ENCODE measurements at places on chromosomes 6 and 20.

DNA sequence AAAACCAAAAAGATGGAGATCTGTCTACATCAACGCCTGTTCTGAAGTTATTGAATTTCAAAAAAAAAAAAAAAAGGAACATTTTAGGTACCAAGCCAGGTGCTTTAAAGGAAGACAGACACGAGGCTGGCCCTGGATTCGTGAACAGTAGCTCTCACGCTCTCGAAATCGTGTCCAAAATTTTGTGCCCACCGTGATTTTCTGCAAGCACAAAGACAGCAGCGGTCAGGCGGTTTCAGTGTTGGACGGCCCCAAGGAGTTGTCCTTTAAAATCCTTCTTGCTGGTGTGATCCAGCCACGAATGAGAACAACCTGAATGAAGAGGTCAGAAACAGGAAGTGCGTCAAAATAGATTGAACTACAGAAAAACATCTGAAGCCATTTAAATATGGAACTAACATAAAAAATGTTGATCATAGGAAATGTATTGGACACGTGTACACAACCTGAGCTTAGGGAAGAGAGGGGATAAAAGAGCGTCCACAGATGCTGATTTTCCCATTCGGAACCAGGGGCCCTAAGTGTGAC, 78.2 kb downstream of the THBS2 start:
- no peak for DNase-seq

- DNase-seq, result no peak
These were observed 28.7 kb downstream of the LAMA4 start for GRCh38 chr6:112225691-112226090.

GRCh38 chr20:50323209-50323608, 132.6 kb downstream of the CEBPB start:
- DNase-seq, result no peak

GRCh38 chr6:88952065-88952704, 11.2 kb downstream of the RNGTT start:
- DNase-seq, result no peak

DNA sequence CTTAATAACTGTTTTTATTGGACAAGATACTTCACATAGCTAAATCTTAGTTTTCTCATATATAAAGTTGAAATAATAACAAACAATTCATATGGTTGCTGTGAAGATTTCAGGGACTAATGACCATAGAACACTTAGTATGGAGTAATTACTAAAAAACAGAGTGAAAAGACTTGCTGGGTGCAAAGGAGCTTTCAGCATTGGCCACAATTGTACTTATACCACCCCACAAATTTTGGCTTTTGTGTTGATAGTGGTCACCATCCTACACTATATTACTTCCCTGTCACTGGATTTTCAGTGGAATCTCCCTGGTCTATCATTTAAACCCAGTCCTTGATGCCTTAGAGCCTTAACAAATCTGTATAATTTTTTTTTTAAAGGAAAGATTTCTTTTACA, 398.6 kb upstream of the EPHA7 start:
- no peak for DNase-seq

DNA sequence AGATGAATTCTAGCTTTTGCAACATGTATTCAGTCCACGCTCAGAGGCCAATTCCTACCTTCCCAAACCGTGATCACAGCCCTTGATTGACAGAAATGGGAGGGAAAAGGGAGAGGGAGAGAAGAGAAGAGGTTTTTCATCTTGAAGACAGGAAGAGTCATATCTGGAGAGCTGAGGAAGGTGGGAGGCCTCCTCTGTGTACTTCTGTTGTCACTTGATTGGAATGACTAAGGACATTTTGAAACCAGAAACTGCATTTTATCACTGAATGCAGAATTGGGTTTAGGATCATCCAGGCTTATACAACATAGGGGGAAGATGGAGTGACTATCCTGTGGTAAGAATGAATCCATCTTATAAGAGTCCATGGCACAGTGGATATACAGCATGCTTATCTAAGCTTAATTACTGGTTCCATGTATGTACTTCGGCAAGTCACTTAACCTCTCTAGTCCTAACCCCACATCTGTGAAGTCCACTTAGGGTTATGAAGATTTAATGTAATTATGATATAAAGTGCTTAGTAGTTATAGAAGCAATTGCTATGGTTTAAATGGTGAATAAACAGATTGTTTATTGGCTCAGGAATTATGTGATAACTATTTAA, 144.0 kb downstream of the BCKDHB start:
- DNase-seq, result no peak

GRCh38 chr20:45115829-45116228, 855 bp upstream of the WFDC5 start:
- DNase-seq, result no peak

DNA sequence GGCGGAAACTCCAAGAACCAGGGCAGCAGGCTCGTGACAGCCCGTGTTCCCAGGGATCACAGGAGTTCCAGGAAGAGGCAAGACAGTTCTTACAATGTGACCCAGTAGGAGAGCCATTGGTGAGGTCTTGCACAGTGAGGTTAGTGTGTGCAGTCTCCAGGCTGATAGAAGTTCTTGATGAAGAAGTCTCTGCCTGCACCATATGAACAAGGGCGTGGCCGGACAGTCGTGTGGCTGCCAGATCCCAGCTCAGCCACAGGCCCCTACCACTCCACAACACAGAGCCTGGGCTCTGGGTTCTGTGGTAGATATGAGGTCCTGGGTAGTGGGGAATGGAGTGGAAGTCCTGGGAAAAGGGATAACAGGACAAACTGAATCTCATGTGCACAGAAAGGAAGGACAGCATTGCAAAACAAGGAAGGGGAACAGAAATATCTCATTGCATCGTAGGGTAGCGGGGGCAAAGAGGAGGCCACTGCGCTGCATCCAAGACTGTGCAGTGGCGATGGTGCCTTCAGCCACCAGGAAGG, 65.2 kb downstream of the STX11 start:
- peak; percentile 34 for DNase-seq

DNA sequence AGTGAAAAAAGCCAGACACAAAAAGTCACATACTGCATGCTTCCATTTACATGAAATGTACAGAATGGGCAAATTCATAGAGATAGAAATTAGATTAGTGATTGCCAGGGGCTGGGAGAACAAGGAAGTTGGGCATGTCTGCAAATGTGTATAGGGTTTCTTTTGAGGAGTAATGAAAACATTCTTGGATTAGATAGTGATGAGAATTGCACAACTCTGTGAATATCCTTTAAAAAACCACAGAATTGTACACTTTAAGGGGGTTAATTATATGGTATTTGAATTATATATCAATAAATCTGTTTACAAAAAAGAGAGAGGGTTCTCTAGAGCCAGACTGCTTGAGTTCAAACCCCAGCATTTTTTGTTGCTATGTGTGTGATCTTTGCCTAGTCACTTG, 188.1 kb downstream of the CDC5L start:
- DNase-seq, result no peak

GRCh38 chr6:165092881-165093595, 216.4 kb downstream of the C6orf118 start:
- DNase-seq, result no peak

GRCh38 chr6:139850512-139850911, 476.1 kb upstream of the CITED2 start:
- DNase-seq, result no peak

DNA sequence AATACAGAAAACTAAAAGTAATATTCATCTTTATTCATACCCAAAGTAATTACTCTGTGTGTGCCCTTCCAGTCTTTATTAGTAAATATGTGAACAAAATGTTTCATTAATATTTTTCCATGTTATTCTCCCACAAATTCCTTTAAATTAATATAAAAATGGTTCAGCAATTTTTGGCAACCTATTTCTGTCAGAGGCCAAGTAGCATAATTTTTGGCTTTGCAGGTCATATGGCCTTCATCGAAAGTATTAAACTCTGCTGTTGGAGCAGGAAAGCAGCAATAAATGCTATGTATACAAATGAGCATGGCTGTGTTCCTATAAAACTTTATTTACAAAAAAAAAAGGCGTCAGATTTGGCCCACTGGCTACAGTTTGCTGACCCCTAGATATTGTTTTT, 16.1 kb downstream of the ZC2HC1B start:
- peak; percentile 52 for DNase-seq

- no peak for DNase-seq
These were observed 31.9 kb downstream of the NUDT3 start for GRCh38 chr6:34360556-34360955.

DNA sequence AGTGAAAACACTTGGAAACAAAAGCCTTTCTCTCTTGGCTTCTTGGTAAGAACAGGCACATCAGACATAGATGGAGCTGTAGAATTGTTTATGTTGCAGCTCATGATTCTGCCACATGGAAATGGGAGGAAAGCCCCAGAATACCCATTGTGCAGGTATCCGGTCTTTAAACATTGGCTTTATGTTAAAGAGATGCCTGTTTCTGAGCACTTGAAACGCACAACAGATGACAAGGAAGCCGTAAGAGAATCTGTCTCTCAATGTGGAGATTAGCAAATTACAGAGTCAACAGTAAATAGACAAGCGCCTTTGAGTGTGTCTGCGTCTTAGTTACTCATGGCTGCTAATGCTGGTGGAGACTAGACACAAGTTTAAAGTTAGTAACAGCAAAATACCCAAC, 10.5 kb downstream of the TNFAIP3 start:
- no peak for DNase-seq

- DNase-seq, result no peak
These were observed 16.1 kb downstream of the SDCBP2 start for GRCh38 chr20:1312904-1313235.

GRCh38 chr6:3352678-3353077, 93.9 kb downstream of the PSMG4 start:
- DNase-seq, result no peak

GRCh38 chr20:7323957-7324356, 556.5 kb downstream of the BMP2 start:
- no peak for DNase-seq

GRCh38 chr6:17450397-17450796, 57.0 kb downstream of the CAP2 start:
- no peak for DNase-seq

GRCh38 chr6:168584249-168584648, 143.3 kb downstream of the SMOC2 start:
- no peak for DNase-seq

DNA sequence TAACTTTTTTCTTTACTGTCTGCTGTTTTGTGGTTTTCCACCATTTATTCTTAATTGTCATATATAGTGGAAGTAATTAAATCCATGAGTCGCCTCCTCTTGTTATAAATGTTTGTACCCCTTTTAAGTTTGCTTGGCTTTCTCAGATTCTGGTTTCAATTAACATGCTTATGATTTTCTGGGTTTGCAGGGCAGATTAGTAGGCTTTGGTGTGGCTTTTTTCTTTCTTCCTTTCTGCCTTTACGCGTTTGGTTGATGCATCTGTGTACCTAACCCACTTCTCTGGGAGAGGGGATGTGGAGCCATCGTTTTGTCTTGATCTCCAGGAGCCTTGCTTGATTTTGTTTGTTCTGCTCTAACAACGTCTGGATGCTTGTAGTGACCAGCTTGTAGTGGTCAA, 100.4 kb downstream of the JARID2 start:
- no peak for DNase-seq

GRCh38 chr6:135300576-135300975, 119.5 kb downstream of the MYB start:
- DNase-seq, result no peak

DNA sequence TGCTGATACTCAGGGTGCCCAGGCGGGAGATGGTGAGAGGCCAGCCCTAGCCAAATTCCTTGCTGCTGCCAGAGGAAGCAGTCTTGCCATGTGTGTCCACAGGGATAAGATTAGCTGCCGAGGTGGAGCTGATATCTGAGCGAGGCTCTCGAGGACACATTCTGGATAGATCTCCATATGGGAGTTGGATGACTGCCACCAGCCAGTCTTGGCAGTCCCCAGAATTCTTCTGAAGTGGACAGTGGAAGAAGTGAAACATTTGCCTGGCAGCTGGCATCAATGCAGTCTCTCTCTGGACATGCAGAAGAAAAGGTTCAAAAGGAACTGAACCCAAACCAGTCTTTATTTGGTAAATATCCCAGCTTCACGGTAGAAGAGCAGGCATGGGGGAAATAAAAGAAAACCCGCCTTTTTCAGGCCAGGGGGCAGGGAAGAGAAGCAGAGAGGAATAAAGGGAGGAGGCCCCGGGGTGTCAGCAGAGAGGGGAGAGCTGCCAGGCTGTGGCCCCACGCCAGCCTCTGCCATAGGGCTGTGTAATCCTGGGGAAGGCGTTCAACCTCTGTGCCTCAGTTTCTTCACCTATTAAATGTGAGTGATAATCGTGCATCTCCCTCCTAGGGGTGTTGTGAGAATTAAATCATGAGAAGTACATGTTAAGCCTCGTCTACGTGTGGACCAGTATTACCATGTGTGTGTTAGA, 3.7 kb upstream of the FUCA2 start:
- peak; percentile 35 for DNase-seq

DNA sequence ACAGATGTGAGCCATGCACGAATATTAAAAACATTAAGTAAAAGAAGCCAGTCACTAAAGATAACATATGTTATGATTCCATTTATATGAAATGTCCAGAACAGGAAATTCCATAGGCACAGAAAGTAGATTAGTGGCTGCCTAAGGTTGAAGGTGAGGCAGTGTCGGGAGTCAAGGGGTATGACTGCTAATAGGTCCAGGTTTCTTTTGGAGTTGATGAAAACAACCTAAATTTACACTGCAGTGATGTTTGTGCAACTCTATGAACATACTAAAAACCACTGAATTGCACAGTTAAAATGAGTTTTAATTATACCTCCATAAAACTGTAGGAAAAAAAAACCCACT, 14.4 kb downstream of the SRPK1 start:
- no peak for DNase-seq

- peak; percentile 91 for DNase-seq
These were observed at the start of gene TXLNB for GRCh38 chr6:139291813-139292619. TXLNB (minus strand) TSS chr6:139291998; CDS start chr6:139288899, 3,099 bp downstream.

- DNase-seq, result no peak
These were observed 808.3 kb downstream of the TFAP2A start for GRCh38 chr6:9606435-9607134.

- DNase-seq, result no peak
These were observed 920.4 kb upstream of the GJE1 start for GRCh38 chr6:141212296-141212695.

DNA sequence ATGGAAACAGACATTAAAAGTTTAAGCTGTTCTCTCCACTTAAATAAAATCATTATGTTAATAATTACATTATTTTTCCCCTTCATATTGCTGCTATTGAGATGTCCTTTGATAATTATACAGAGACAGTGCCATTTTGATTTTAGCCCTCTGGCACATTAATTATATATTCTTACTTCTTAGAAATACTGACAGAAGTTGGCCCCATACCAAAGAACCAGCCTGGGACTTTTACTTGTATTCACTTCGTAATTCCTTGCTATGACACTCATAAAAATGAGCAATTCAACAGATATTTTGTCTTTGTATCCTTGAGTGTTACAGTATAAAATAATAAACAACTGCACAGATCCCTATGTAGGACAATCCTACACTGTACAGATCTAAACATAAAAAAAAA, 743.7 kb downstream of the TBC1D32 start:
- DNase-seq, result no peak

- no peak for DNase-seq
These were observed 87.7 kb downstream of the EPB41L2 start for GRCh38 chr6:130975325-130975724.

- no peak for DNase-seq
These were observed 35.7 kb downstream of the OGFRL1 start for GRCh38 chr6:71324194-71324785.
